COLO829 (cell line): ENCODE measurements at places on chromosomes 5 and 9.

- no peak for DNase-seq
Measured at GRCh38 chr5:147017621-147018020, 139.1 kb upstream of the PPP2R2B start.

DNA sequence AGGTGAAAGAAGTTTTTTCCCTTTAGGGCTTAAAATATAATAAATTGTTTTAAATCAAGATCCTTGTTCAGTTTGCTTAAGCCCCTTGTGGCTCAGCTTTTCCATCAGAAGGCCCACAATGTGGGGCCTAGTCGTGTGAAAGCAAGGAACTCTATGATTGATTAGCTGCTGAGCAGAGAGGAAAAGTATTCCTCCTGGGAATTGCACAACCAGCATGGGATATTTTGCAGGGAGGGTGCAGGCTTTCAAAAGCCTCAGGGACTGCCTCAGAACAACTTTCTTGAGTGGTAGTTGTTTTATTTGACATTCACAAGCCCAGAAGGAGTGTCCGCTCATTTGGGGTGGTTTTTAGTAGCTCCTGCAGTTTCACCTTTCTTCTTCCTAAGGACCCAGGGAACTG is 19.8 kb downstream of the TTC23L start:
- DNase-seq, result no peak

GRCh38 chr5:163569284-163569683 is 63.9 kb downstream of the MAT2B start:
- no peak for DNase-seq

DNA sequence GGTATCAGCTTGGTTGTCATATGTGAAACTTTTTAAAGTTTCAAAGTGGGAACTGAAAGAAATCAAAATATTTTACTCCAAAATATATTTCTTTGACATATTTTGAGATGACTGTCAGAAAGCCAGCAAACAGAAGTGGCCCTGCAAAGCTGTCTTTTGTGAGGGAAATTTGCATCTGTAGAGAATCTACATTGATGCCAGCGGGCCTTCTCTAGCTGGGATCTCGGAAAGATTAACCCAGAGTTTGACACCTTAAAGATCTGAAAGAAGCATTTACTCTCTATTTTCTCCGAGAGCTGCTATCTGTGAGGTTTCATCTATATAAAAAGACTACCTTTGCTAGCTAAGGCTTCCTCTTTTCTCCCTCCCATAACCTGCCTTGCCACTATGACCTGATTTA is 303.6 kb downstream of the FBXL17 start:
- DNase-seq, result no peak

- DNase-seq, result no peak
Measured at GRCh38 chr5:38602641-38603040, 46.2 kb upstream of the LIFR start.

GRCh38 chr5:109825450-109825849 is 135.7 kb downstream of the MAN2A1 start:
- no peak for DNase-seq

- no peak for DNase-seq
Measured at GRCh38 chr9:133200631-133201030, 8.4 kb downstream of the OBP2B start.

- DNase-seq, result no peak
Measured at GRCh38 chr5:15993919-15994318, 185.7 kb downstream of the MARCHF11 start.

DNA sequence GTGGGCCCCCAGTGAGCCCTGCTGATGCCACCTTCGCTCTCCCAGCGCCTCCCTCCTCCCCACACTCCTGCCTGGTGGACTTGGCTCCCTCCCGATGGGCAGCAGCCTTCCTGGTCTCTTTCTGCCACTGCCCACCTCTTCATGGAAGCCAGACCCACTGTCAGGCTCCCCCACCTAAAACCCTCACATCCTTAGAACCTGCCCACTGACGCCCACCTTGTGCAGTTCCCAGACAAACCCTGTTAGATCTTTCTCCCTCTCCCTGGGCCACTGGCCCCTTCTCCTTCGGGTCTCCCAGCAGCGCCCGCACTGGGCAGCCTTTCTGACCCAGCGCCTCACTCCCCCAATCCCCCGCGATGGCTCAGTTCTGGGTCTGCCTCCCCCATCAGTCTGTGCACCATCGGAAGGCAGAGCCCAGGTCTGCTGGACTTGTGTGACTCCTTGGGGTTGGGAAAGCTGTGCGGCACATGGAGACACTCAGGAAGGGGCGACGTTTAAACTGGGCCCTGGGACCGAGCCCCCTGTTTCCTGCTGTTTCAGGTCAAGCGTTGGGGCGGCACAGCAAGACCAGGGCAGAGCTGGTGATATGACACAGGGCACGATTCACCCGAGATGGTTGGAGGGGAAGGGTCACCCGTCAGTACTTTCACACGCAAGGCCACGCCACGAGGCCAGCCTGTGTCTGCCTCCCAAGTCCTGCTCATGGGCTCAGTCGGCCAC is 17.4 kb downstream of the MYMK start:
- no peak for DNase-seq

- no peak for DNase-seq
Measured at GRCh38 chr5:116872986-116873385, 298.4 kb upstream of the SEMA6A start.

DNA sequence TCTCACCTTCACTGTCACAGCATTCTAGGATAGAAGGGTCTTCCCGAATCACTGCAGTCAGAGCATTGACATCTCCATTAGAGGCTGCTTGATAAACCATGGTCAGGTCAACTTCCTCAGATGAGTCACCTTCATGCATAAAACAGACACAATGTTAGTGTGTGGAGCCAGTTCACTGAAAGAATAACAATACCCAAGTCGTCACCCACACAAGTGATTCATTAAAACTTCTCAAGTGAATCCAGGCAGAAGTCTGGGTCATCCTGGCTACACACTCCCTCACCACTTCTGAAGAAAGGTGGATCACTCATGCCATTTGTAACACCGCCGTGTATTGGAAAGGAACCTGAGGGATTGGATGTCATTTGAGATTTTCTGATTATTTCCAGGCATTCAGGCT is 49.6 kb downstream of the ANKRD55 start:
- no peak for DNase-seq

DNA sequence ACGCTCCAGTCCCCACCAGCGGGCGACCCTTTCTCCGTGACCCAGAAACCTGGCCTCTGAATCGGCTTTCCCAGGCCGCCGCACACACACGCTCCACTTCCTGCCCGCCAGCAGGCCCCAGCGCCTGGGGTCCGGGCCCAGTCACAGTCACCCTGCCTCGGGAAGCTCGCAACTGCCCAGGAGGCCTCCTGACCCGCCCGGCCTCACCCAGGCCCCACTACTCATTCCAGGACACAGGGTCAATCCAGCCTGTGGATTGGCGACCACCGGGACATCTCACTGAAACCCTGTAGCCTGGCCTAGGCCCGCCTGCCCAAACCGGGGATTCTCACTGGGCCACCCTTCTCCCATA is 2.7 kb upstream of the IRX4 start:
- no peak for DNase-seq

DNA sequence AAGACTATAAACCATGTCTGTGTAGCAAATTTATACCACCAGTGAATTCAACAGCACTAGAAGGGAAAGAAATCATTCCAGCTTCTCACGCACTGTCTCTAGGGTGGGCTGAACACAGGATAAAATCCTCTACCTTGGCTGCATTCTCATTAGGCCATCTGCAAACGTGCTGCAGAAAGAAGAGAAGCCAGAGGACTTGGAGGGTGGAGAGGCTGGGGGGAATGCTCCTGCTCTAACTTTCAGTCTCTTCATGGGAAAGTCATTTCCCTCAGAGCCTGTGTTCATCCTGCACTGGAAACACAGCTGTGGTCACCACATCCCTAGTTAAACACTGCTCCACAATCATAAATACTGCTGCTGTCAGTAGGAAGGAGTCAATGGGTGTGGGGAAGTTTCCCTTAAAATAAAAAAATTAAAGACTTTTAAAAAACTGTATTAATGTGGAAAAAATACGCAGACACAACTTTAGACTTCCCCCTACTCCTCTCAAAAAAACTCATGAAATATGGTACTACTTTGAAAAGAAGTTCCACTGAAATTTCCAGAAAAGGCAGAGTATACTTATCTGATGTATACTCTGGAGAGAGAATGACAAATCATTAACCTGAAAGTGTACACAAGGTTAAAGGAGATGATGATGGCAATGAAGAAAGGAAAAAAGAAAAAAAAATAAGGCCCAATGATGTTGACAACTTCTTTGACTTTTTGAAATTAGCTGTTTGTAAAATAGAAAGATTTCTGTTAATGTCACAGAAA is 46.8 kb downstream of the LHFPL2 start:
- no peak for DNase-seq

GRCh38 chr5:57106661-57107060 is 67.2 kb upstream of the GPBP1 start:
- DNase-seq, result no peak

GRCh38 chr5:156819537-156819936 is 30.6 kb upstream of the PPP1R2B start:
- DNase-seq, result no peak

GRCh38 chr5:139897342-139897741 is 101.7 kb downstream of the PSD2 start:
- no peak for DNase-seq

DNA sequence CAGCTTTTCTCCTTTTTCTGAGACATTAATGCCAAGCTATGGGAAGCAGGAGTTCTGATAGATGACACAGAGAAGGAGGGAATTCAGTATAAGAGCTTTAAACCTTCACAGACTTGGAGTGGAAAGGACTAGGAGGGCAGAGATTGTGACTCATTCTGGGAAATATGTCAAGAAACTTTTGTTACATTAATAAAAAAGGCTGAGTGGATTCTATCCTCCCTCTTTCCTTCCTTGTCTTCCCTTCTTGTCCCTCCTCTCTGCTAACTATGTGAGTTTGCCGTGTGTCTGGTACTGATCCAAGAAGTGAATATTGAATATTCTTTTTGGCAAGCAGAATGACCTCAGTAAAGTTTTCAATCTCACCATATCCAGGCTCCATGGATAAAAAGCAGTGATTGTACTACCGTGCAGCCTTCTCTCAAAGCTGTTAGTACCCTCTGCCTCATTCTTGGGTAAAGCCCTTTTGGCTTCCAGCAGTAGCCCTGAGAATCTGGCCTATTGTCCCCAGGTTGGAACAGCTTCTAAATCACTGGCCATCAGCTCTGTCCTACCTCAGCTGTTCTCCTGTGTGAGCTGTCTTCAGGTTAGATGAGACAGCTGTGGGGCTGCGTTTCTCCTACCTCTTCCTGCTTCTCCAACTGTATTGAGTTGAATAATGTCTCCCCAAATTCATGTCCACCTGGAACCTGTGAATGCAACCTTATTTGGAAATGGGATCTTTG is 73.9 kb downstream of the ATG10 start:
- DNase-seq, result no peak

- peak; percentile 11 for DNase-seq
Measured at GRCh38 chr9:113876151-113876992, at the start of gene ZNF618. Gene ZNF618, plus strand, starts transcription at chr9:113876309. Its CDS starts 72 bp downstream, at chr9:113876381.

- DNase-seq, result no peak
Measured at GRCh38 chr5:138386290-138386689, 33.8 kb downstream of the KDM3B start.

DNA sequence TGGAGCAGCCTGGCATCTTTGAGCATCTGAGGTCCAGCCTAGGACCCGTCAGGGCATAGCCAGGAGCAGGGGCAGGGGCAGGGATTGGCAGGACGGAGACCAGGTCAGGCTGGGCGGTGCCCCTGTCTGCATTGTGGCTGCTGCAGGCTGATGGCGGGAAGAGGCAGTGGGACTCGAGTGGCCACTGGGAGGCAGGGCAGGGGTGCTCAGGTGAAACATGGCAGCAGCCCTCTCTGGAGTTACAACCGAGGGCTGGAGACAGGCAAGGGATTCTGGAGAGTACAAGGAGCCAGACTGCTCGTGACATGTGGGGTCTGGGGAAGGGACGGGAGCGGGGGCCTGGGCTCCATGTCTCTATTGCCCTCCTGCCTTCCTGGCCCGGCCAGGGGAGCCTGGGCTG is 97.4 kb upstream of the RAPGEF1 start:
- no peak for DNase-seq

- DNase-seq, result no peak
Measured at GRCh38 chr9:73133921-73134407, 17.7 kb upstream of the ANXA1 start.

GRCh38 chr5:92519811-92520632 is 1061.0 kb downstream of the NR2F1-AS1 start:
- DNase-seq, result no peak

- DNase-seq, result no peak
Measured at GRCh38 chr9:125687163-125687863, 19.7 kb downstream of the MAPKAP1 start.

DNA sequence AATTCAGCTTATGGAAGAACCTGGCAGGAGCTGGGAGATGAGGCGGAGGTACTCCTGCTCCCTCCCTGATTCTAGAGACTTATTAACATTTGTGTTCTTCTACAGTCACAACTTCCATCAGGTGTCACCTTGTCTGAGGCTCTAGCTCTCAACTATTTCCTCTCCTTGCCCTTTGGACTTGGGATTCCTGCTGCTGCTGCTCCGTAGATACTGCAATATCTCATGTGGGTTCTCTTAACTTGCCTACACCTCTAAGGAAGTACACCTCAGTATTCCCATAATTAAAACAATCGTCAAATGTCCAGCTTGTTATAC is 21.2 kb downstream of the ANXA1 start:
- no peak for DNase-seq

DNA sequence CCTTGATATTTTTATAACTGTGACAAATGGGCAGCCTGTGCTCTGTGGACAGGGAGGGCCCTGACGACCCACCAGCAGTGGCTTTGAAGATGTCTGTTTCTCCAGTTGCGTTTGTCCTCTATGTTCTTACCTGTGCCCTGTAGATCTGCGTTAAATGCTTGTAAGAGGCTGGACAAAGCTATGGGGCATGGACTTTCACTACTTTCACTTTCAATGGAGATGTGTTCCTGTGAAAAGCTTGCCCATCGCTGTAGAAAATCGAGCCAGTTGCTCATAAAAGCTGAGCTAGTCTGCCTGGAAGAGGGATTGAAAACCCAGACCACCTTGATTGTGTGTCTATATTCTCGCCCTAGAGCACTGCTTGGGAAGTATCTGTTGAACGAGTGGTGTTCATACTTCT is 74.1 kb downstream of the PSAT1 start:
- no peak for DNase-seq

DNA sequence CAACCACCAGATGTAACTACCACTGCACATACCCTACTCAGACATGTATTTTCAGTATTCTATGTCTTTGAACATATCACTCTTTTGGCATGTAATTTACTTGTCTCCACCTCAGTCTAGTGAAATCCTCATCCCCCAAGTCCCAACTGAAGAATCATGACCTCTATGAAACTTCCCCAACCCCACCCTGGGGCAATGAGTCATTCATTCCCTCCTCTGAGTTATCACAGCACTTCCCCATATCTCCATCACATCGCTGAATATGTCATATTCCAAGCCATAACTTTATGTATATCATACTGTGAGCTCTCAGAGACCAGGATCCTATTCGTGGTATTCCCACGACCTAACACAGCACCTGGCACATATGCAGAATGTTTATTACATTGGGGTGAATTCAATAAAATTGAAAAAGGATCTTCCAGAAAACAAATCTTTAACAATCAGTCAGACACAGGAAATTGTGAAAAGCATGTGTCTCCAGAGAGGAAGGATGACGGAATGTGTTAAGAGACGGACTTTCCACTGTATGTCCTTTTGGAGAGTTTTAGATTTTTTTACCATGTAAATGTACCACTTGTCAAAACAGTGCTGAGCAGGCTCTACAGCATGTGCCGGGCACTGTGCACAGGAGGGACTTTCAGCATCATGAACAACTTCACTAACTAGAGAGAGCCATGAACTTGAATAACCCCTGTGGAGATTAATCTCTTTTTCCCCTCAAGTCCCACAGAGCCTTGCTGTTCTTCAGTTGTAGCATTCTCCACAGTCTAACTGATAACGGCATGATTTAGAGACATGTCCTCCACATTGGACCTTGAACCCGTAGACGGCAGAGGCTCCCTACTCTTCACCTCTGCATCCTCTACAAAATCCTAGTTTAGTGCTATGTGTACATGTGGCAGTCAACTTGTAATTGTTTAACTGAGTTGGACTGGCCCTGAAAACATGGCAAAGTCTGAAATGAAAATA is 213.5 kb downstream of the GLIS3 start:
- no peak for DNase-seq
